ENCODE measurements at places on chromosomes 6 and 20. TPM values are rescaled to one million over a fixed set of nuclear protein-coding genes. Genes with fewer than 3 reads are reported as not detected.

Gene LY86
- 25.3 TPM for total RNA-seq

Gene F13A1
- total RNA-seq = not detected

Gene TFAP2D
- not detected for total RNA-seq

Gene SUMO4
- total RNA-seq = 8.5 TPM

Gene BMP5
- not detected for total RNA-seq

Gene KIAA0408
- total RNA-seq = 3.4 TPM

Gene MUC21
- total RNA-seq = not detected

Gene EPB41L1
- total RNA-seq = not detected

Gene SFTA2
- total RNA-seq = not detected

Gene KIFC1
- total RNA-seq = 106 TPM

Measured in activated naive CD4-positive, alpha-beta T cell treated with anti-CD3 and anti-CD28 coated beads, Interleukin-2, amount 10 ng/mL, durations not matched to agents 5 hours and 36 hours (primary cell).